ENCODE measurements at places on chromosomes 2 and 18. TPM values are rescaled to one million over a fixed set of nuclear protein-coding genes. Genes with fewer than 3 reads are reported as not detected.

C2orf80 gene
- total RNA-seq, result not detected

TRIM43 gene
- not detected for total RNA-seq

IFT172 gene
- total RNA-seq, result 28.5 TPM

RBKS gene
- total RNA-seq, result 1.3 TPM

PROKR1 gene
- not detected for total RNA-seq

SP110 gene
- total RNA-seq, result 7.2 TPM

- no peak for DNase-seq
Observed at GRCh38 chr2:23157812-23158211, 227.2 kb upstream of the KLHL29 start.

GRCh38 chr2:213162516-213163118, 11.2 kb upstream of the IKZF2 start:
- peak; percentile 64 for DNase-seq

DNA sequence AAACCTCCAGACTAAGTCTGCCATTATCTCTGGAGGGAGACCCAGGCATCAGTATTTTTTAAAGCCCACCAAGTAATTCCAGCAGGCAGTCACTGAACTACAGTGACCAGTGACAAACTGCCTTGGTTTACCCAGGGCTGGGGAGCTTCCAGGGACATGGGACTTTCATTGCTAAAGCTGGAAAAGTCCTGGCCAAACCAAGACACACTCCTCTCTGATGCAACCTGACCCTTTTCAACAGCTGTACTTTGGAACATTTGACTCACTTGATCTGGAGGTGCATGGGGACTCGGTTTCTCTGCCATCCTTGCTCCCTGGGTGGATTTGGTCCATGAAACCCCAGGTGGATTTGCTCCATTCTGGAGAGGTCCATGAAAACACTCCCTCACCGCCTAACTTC, 7.0 kb downstream of the MRO start:
- DNase-seq, result no peak

- no peak for DNase-seq
Observed at GRCh38 chr2:109720380-109721106, 73.6 kb upstream of the RGPD5 start.

- DNase-seq, result peak; percentile 31
Observed at GRCh38 chr2:180979749-180980105, 678 bp upstream of the UBE2E3 start.

- peak; percentile 4 for DNase-seq
Observed at GRCh38 chr2:183951630-183952029, 646.7 kb upstream of the ZNF804A start.

DNA sequence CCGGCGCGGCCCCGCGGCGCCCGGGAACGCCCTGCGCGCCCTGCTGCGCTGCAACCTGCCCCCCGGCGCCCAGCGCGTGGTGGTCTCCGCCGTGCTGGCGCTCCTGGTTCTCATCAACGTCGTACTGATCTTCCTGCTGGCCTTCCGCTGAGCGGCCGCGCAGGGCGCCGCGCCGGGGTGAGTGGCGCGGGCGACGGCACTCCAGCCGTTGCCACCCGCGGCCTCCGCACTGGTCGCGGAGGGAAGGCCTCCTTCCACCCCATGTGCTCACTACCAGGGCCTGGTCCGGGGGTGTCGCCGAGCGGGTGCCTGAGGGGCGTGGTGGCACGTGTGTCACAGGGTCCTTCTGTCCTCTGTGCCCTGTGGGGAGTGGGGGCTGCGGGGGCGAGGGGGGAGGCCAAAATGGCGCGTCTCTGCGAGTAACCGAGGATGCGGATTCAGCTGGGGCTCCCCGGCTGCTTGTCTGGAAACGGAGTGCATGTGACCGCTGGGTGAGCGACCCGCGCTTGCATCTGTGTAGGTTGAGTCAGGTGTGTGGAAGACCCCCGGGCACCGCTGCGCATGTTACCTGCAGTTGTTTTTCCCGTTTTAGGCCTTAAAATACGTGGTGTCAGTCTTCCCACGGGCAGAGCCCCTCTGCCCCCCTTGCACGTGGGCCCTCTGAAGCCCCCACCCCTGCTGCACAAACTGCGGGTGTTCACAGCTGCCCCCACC, 58.0 kb downstream of the FAM168B start:
- DNase-seq, result no peak

DNA sequence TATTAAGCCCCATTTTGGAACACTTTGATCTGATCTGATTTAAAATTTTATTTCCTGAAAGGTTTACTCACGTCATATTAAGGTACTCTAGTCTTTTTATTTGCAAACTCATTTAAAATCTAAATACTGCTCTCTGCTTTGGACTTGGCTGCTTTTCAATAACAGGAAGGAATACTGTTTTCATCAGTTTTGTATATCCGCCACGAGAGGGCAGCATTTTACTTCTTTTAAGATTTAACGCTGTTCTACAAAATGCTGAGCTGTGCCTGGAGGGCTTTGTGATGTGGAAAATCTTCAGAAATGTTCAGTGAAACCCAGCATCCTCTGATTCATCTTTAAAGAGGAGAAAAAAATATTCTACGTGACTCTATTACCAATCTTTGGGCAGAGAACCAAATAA, 37.5 kb upstream of the SLC38A11 start:
- DNase-seq, result peak; percentile 88

- DNase-seq, result peak; percentile 35
Observed at GRCh38 chr2:224220586-224221255, 181.2 kb downstream of the FAM124B start.

- DNase-seq, result peak; percentile 99
Observed at GRCh38 chr18:11857177-11857887, 6.1 kb downstream of the CHMP1B start.

DNA sequence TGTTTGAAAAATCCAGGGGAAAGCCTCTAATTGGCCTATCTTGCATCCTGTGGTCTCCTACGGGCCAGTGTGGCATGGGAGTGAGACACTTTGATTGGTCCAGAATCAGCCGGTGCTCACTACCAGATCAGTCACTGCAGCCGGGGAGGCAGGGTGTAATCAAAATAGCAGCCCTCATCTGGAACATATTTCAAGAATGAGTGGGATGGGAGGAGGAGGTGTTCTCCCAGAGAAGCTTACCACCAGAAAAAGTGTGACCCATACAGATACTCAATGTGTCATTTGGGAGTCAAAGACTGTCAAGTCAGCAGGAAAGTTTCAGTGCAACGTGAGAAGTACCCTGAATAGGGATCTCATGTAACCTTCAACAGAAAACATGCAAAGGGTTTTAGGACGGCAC, 393.9 kb upstream of the SLC14A2 start:
- DNase-seq, result peak; percentile 74

DNA sequence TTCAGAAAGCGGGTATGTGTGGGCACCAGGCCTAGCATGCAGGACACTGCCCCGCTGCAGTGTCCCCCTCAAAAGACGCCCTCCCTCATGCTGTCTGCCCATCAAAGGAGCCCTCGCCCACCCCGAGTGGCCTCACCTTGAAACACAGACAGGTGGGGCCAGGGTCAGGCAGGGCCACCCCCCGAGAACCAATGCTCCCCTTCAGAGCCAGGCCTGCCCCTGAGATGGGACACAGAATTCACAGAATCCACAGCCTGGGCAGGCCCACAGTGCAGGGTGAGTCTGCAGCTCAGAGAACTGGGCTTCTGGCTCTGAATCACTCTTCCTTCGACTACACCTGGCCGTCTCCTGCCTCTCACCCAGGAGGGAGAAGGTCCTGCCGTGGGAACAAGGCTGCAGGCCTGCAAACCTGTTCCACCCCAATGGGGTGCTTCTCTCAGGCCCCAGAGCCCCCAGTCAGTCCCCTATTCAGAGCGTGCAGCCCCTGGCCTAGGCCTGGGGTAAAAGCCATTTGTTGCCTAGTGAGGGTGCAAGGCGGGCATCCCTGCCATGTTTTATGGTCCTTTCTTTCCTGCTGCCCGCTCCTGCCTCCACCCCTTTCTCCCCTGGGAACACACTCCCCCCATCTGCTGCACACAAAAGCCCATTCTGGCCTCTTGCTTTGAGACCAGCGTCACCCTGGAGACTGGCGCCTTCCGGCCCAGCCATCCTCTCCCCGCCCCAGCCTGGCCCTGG, 11.3 kb upstream of the ARHGEF4 start:
- no peak for DNase-seq

- DNase-seq, result no peak
Observed at GRCh38 chr2:239678666-239679296, 278.0 kb upstream of the HDAC4 start.

DNA sequence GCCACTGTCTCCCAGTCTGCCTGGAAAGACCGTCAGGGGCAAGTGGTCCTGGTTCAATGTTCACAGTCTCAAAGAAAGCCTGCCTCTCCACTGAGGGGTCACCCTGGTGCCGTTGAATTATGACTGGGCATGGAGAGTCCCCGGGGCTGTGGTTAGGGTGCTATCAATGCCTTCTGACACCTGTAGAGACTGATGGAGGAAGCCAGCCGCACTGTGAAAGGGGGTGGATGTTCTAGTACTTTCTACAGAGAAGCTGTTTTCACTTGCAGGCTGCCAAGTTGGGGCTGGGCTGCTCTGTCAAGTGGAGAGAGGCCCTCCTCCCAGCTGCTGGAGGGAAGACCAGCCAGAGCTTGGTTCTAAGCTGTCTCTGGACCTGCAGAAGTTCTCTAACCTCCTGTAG, 80.5 kb downstream of the BCL2L11 start:
- no peak for DNase-seq

DNA sequence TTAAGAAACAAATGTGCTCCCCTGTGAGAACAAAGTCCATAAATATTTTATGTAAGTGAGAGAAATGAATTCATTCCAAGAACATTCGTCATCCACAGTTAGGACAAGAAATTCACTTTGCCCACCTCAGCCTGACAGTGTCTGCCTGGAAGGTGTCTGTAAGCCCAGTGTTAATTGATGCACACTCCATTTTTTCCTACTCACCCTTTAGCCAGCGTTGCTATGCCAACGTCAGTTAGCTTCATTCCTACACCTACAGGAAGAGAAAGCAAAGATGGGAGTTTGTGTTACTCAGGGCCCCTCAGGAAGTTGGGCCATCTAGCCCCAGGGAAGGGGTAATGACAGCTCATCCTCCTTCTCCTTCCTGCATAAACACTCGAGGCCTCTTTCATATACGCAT, 131.0 kb downstream of the ALPK2 start:
- no peak for DNase-seq

DNA sequence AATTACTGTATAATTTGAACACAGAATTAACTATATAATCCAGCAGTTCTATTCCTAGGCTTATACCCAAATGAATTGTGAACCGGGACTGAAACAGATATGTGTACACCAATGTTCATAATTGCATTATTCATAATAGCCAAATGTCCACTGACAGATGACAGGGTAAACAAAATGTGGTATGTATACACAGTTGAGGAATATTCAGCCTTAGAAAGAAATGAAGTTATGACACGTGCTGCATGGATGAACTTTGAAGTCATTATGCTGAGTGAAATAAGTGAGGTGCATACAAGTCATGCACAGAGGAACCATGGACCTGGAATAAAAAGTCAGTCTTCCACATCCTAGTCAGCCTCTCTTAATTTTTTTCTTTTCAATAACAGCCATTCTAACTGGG, 91.9 kb downstream of the SH3RF3 start:
- no peak for DNase-seq

DNA sequence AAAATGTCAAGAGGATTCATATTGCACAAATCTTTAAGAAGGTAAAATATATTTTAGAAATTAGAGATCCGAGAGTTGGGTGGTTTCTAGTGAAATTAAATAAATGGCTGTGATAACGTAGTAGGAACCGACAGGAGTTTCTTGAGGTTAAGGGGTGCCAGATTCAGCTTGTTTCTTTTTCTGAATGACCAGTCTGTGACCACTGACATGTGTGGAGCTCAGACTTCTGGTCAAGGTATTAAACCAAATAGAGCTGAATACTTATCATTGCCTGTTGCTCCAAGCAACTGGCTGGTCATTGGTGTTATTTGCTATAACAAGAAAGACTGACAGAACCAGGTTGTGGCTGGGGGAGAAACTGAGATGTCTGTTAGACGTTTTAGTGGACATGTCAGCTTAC, 408.2 kb upstream of the HS6ST1 start:
- DNase-seq, result no peak

GRCh38 chr2:54466870-54467269, 10.7 kb downstream of the SPTBN1 start:
- no peak for DNase-seq

GRCh38 chr2:231191896-231192872, 6.2 kb upstream of the ARMC9 start:
- peak; percentile 74 for DNase-seq

DNA sequence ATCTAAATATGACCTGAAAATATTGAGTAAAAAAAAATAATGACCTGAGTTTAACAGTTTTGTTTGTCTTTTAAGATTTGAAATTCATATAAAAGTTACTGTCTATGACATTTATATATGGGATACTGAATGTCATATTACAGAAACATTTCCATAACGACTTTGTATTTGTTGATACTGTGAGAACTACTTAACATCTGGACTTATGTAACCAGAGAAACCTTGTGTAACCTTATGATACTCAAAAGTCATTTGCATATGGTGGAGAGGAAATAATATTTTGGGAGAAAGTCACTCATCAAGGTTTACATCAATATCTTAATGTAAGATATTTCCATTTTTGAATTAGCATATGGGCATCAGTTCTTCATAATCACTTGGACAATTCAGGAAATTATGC, 12.6 kb downstream of the MFSD6 start:
- no peak for DNase-seq

- DNase-seq, result no peak
Observed at GRCh38 chr2:4873876-4874593, 818.1 kb upstream of the SOX11 start.

DNA sequence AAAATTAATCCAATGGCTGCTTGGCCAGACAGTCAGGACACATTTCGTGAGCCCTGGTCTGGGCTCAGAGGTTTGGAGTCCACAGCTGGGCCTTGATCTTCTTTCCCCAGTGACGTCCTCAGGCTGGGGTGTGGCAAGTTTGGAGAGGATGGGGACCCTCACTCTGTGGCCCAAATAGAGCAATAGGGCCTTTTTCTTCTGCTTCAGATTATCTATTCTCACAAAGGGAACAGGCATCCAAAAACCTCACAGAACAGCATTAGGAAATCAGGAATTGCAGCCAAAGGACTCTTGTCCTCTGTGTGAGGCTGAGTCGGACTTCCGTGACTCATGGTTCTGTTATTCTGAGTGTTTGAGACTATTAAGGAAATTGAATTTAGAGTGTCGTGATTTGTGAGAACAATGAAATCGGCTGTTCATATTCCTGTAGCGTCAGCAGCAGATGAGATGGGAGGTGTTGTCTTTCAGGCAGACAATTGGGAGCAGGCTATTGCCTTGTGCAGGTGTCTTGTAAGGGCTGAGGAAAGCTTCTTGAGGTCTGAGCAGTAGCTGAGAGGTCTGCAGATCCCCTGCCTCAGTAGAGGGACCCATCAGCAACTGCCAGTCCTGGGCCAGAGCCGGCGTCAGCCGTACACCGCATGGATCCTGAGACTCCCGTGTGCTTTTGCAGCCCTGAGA, 113.8 kb downstream of the SH3RF3 start:
- DNase-seq, result peak; percentile 93

All from fibroblast of lung (primary cell).